ENCODE measurements at places on chromosomes 12 and 14.

DNA sequence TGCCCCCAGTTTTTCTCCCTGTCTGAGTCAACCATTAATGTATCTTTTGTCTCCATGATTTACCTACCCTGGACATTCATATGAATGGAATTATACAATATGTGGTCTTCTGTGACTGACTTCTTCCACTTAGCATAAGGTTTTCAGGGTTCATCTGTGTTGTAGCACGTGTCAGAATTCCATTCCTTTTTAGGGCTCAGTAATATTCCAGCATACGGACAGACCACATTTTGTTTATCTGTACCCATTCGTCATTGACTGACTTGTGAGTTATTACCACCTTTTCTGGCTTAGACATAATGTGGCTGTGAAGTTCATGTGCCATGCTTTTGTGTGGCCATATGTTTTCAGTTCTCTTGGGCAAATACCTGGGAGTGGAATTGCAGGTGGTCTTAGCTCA, 37.9 kb downstream of the TSPAN9 start:
- peaks cover 22% of the 10 kb centered on the region for H3K4me1 ChIP-seq
- no peak for DNase-seq
- no peak overlapping the region for H3K27ac ChIP-seq
- H3K4me3 ChIP-seq, result no peak overlapping the region
- no peaks in the 10 kb centered on the region for H3K27me3 ChIP-seq
- H3K36me3 ChIP-seq, result no peaks in the 10 kb centered on the region

DNA sequence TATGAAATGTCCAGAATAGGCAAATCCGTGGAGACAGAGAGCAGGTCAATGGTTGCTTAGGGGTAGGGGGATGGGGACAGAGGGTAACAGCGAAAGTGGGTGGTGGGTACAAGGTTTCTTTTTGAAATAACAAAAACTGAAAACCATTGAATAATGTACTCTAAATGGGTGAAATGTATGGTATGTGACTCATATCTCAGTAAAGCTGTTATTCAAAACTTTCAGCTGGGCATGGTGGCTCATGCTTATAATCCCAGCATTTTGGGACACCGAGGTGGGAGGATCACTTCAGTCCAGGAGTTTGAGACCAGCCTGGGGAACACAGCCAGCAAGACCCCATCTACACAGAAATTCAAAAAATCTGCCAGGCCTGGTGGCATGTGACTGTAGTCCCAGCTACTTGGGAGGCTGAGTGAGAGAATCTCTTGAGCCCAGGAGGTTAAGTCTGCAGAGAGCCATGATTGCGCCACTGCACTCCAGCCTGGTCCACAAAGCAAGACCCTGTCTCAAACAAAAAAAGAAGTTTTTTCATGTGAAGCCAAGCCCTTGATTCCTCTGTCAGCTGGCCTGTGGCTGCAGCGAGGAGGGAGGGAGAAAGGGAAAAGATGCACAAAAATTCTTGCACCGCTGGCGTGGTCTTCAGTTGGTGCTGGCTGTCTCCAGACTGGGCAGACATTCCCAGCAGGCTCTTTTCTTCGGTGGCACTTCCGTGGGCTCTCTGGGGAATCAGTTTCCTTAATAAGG, 248.2 kb downstream of the SLC41A2 start:
- no peaks in the 10 kb centered on the region for H3K4me1 ChIP-seq
- no peak overlapping the region for H3K27ac ChIP-seq
- no peaks in the 10 kb centered on the region for H3K36me3 ChIP-seq
- no peak for DNase-seq
- no peaks in the 10 kb centered on the region for H3K27me3 ChIP-seq

DNA sequence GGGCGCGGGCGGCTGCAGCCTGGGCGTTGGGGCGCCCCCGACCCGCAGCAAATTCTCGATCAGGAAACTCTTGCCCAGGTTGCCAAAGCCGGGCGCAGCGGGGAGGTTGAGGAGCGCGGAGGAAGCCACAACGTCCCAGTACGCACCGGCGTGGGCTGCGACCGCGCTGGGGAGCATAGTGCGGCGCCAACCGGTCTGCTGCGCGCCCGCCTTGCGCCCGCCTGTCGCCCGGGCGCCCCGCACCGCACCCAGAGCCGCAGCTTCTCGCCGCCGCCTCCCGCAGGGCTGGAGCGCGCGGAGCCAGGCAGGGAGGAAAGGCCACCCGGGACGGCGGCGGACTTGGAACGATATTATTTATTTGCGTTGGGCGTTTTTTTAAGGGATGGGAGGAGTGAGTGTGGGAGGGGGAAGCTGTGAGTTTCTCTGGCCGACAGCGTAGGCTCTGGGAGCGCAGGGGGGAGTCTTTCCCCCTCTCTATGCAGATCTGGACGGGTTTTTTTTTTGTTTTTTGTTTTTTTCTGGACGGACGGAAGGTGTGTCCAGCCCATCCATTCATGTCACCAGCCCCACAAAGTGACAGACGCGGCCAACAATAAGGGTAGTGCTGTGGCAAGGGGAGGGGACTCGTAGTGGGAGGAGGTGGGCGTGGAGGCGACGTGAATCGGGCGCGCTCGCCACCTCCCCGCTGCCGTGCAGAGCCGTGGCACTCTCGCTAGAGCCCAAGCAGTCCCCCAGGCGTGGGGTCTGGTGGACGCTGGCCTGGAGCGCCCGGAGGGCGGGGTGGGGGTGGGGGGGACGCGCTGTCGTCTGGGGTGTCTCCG, at the start of gene DBX2:
Gene DBX2 (minus strand): TSS at position 349 of the 821 bp plus-strand sequence. CDS start 172 bp downstream, at position 177.
- no peak for DNase-seq
- no peaks in the 10 kb centered on the region for H3K36me3 ChIP-seq
- no peak within 1 kb of the TSS for H3K27ac ChIP-seq
- peaks cover 84% of the 10 kb centered on the region for H3K27me3 ChIP-seq
- H3K4me3 ChIP-seq, result no peak within 1 kb of the TSS

- no peak for DNase-seq
- peak overlapping the region; percentile 43 for H3K4me3 ChIP-seq
- no peaks in the 10 kb centered on the region for H3K27me3 ChIP-seq
- no peak overlapping the region for H3K27ac ChIP-seq
- no peaks in the 10 kb centered on the region for H3K36me3 ChIP-seq
- no peaks in the 10 kb centered on the region for H3K4me1 ChIP-seq
These were observed 202.8 kb downstream of the TTC8 start for GRCh38 chr14:89027097-89027740.

GRCh38 chr14:69298131-69299071, 38.4 kb downstream of the GALNT16 start:
- no peak overlapping the region for H3K4me3 ChIP-seq
- no peaks in the 10 kb centered on the region for H3K36me3 ChIP-seq
- peaks cover 10% of the 10 kb centered on the region for H3K27me3 ChIP-seq
- no peak overlapping the region for H3K27ac ChIP-seq
- DNase-seq, result peak; percentile 40

DNA sequence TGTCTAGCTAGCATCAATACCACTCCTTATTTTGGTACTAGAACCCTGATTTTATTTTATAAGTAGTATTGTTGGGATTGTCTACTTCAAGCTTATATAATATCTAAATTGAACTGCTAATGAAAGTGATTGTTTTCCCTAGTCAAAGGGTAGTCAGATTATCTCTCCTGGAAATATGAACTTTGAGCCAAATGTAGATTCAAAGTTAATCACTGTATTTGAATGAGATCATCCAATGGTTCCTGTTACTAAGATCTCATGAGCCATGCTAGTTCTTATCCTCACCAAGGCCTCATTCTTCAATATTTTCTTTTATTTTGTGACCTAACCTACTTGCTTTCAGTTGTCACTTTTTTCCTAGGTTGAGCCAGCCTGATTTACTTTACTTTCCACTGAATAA, 276.7 kb downstream of the RASSF9 start:
- no peaks in the 10 kb centered on the region for H3K4me1 ChIP-seq
- no peaks in the 10 kb centered on the region for H3K27me3 ChIP-seq
- no peaks in the 10 kb centered on the region for H3K36me3 ChIP-seq
- H3K27ac ChIP-seq, result no peak overlapping the region

GRCh38 chr14:37763266-37763665, 167.8 kb downstream of the TTC6 start:
- no peak overlapping the region for H3K4me3 ChIP-seq
- H3K36me3 ChIP-seq, result no peaks in the 10 kb centered on the region
- H3K27ac ChIP-seq, result no peak overlapping the region
- no peak for DNase-seq

DNA sequence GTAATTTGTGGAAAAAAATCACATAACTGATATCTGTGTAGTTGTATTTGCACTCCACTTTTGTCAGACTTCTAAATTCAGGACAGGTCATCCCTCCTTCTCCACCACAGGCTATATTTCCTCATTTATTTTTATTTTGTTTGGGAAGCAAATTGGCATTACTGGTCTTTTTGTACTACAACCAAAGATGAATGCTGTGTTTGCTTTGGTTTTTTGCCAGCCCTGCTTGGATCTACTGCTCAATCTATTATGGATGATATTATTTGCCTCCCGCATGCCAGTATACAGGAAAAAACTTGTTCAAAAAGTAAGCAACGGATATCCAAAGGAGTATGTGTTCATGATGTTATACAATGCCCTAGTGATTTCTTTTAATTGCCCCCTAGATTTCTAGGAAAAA, 948.8 kb downstream of the TRHDE start:
- no peak overlapping the region for H3K27ac ChIP-seq
- no peaks in the 10 kb centered on the region for H3K27me3 ChIP-seq
- no peaks in the 10 kb centered on the region for H3K36me3 ChIP-seq
- no peaks in the 10 kb centered on the region for H3K4me1 ChIP-seq

GRCh38 chr14:78162202-78162601, 8.0 kb upstream of the NRXN3 start:
- H3K36me3 ChIP-seq, result no peaks in the 10 kb centered on the region
- H3K4me1 ChIP-seq, result no peaks in the 10 kb centered on the region
- no peak overlapping the region for H3K4me3 ChIP-seq
- no peak overlapping the region for H3K27ac ChIP-seq
- no peak for DNase-seq
- peaks cover 6% of the 10 kb centered on the region for H3K27me3 ChIP-seq

DNA sequence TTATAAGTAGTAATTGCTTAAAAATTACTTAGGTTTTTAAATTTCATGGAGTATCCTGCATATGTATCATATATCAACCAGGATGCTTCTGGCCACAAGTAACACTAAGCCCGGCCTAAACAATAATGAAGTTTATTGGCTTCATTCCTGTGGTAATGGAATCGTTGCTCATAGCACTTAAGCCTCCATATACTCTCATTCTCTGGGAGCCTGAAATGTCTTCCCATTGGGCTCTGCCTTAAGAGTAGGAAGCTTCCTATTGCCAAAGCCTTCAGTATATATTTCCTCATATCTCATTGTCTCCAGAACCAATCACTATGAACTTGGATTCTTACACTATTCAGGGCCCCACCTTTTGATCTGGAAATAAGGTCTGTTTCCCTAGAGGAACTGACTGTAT, 83.8 kb upstream of the DNM1L start:
- no peak overlapping the region for H3K4me3 ChIP-seq
- peak overlapping the region; percentile 34 for H3K27ac ChIP-seq
- H3K27me3 ChIP-seq, result no peaks in the 10 kb centered on the region
- DNase-seq, result no peak
- H3K4me1 ChIP-seq, result no peaks in the 10 kb centered on the region

Data from RWPE2 (cell line).